ENCODE measurements at places on chromosomes 11 and 22. TPM values are rescaled to one million over a fixed set of nuclear protein-coding genes. Genes with fewer than 3 reads are reported as not detected.

The MAPK11 gene
- 131 TPM for total RNA-seq

The MB gene
- total RNA-seq = not detected

The SCGB1C1 gene
- not detected for total RNA-seq

The LSP1 gene
- total RNA-seq = 2.5 TPM

The CSNK2A3 gene
- total RNA-seq = 17.4 TPM

The CELSR1 gene
- total RNA-seq = 0.27 TPM
